ENCODE measurements at places on chromosomes 4 and X.

- no peak for DNase-seq
Observed at GRCh38 chr4:103098756-103099440, 736 bp downstream of the BDH2 start.

- no peak for DNase-seq
Observed at GRCh38 chr4:40199999-40200874, 3.4 kb downstream of the RHOH start.

DNA sequence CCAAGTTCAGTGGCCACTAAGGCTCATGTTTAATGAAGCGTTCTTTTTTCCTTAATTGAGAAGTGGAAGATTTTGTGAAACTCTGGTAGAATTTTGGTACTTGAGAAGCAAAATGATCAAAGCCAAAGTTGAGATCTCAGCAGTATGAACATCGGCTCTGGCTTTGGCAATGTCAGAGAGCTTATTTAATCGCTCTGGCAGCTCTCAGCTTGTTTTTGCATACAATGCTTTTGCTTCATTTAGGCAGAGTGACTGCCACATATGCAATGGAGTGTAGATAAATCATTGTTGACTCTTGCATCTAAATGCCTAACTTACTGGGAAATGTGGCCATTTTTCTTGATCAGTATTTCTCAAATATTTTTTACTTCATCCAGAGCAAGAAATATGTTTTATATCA lies 135.7 kb downstream of the AASDH start:
- DNase-seq = no peak

DNA sequence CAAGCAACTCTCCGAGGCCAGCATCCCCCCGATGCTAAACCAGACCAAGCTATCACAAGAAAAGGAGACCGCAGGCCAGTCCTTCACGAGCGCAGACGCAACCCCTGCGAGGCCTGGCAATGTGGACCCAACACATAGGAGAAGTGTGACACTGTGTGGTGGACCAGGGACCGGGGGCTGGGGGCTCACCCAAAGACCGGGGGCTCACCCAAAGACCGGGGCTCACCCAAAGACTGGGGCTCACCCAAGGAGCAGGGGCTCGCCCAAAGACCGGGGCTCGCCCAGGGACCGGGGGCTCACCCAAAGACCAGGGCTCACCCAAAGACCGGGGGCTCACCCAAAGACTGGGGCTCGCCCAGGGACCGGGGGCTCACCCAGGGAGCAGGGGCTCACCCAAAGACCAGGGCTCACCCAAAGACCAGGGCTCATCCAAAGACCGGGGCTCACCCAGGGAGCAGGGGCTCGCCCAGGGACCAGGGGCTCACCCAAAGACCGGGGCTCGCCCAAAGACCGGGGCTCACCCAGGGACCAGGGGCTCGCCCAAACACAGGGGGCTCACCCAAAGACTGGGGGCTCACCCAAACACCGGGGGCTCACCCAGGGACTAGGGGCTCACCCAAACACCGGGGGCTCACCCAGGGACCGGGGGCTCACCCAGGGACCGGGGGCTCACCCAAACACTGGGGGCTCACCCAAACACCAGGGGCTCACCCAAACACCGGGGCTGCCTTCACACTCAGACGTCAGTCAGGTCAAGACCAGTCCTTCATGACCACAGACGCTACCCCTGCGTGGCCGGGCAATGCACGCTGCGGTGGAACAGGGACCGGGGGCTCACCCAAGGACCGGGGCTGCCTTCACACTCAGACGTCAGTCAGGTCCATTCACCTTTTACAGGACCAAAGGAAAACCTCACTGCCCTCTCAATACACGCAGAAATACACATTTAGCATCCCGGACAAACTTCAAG lies 32.9 kb downstream of the PPP2R3B start:
- DNase-seq = no peak

DNA sequence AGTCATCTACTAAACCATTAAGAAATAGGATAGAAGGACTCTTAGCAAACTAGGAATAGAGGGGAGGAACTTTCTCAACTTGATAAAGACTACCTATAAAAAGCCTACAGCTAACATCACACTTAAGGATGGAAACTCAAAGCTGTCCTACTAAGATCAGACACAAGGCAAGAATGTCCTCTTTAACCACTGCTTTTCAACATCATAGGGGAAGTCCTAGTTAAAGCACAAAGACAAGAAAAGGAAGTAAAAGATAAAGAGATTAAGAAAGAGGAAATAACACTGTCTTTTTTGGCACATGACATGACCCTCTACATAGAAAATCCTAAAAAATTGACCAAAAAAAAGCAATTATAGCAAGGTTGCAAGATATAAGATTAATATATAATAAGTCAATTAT lies 136.6 kb downstream of the FBXW7 start:
- no peak for DNase-seq

DNA sequence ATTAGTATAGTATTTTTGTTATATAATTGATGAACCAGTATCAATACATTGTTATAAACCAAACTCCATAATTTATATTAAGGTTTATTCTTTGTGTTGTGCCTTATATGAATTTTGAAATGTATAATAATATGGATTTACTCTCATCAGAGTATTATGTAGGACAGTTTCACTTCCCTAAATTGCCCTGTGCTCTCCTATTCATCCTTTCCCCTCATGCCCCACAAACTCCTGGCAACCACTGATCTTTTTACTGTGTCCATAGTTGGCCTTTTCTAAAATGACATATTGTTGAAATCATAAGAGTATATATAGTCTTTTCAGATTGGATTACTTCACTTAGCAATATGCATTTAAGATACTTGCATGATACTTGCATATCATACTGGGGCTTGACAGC lies 958.1 kb upstream of the GRID2 start:
- no peak for DNase-seq
